ENCODE measurements at places on chromosomes 3 and 15.

- no peak for DNase-seq
Measured at GRCh38 chr3:58497097-58497496, 5.2 kb downstream of the KCTD6 start.

DNA sequence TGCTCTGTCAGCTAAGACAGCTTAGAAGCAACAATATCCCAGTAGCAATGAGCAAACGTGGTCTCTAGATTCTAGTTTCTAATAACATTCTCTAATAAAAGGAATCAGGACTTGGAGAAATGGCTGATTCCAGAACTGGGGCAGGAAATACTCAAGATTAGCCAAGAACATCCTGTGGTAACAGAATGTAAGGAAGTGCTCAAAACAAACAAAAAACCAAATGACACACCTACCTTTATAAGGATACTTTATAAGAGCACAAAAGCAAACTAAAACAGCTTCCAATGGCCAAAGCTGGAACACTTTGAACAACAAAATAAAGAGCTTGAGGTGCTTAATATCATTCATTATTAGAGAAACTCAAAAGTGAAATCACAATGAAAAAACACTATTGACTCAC lies 33.1 kb upstream of the EIF5A2 start:
- no peak for DNase-seq

DNA sequence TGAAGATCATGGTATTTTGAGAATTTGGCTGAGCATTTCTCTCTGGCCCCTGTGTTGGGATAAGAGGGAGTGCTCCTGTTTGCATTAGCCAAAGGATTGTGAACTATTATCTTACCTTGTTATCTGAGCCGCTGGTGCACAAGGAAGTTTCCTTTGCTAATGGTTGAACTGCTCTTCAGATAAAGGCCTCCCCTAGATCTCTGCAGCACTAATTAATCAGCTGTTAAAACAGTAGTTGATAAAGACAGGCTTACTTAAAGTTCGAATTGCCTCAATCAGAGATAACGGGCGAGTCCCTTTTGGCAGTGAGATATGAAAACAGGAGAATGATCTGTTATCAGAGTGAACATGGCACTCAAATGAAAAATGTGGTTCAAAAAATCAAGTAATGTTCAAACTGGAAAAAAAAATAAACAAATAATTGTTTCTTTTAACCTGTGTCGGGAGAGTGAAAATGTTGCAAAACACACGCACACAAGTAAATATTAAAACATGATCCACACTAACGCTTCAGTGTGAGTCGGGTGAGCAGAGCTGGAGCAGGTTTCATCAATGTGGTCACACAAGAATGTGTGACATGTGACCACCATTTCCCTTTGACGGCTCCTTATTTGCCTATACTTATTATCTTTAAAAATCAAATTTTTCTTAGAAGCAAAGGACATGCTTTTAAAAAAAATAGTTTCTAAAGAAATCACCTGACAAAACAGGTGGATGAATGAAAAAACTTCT lies 469.1 kb downstream of the SOX2 start:
- DNase-seq, result no peak

DNA sequence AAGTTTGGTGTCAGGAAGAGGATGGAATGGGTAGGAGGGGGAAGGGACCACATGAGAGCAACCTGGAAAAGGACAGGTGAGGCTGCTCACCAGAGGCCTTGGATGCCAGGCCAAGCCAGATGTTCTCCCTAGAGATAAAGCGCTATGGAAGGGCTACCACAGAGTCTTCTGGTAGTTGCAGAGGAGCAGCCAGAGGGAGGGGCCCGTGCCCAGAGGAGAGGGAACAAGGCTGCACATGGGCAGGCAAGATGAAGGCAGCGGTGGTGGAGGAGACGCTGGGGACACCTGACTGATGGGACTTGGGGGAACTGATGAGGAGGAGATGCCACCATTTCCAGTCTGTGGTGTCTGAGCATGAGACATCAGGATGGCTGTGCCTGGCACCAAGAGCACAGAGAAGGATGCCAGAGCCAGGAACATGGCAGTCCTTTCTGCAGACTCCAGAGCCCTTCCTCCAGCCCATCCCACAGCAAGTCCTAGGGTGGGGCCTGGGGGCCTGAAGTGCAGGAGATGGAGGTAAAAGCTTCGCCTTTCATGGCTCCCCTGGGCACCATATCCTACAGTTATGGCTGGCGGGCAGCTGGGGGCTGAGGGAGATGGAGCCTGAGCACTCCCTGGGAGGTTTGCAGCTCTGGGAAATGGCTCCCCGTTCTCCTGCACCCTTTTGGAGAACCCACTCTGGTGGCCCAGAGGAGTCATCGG lies 103.0 kb downstream of the ETFA start:
- no peak for DNase-seq

- no peak for DNase-seq
Measured at GRCh38 chr3:52372822-52373504, 56.8 kb downstream of the DNAH1 start.

DNA sequence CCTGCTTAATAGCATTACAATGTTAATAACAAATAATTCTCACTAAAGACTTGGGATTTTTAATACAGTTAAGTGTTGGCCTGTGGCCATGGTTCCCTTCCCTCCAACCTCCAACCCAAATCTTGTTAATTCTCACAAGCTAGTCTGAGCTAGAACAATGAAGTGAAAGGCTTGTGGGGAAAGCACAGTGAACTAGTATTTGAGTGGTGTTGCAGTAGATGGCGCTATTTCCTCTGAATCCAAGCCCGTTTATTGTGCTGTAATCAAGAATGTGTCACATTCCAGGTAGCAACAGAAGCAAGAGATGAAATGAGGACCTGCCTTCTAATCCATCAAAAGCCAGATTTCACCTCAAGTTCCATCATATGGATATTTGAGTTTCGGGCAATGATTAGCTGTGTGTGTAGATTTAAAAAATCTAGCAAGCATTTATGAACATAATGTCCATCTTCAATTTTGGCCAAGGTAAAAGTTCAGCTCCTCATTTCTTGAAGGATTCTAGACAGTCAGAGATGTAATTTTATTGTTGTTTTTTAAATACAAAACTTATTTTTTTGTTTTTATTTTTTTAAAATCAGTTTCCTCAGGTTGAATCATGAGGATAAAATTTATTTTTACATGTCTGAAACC lies 160.7 kb downstream of the SQOR start:
- no peak for DNase-seq

DNA sequence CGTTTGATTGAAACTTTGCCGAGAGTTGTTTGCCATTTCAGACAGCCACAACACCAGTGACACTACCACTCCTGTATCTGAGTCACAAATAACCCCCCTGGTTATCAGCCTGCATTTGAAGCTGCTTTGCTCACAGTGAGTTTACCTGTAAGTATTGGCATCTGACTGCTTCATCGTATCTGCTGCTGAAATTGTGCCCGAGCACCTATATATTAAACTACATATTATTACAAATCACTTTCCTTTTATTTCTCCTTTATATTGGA lies 39.2 kb upstream of the SPSB4 start:
- DNase-seq, result no peak

- no peak for DNase-seq
Measured at GRCh38 chr15:41104234-41104633, 11.8 kb downstream of the INO80 start.

DNA sequence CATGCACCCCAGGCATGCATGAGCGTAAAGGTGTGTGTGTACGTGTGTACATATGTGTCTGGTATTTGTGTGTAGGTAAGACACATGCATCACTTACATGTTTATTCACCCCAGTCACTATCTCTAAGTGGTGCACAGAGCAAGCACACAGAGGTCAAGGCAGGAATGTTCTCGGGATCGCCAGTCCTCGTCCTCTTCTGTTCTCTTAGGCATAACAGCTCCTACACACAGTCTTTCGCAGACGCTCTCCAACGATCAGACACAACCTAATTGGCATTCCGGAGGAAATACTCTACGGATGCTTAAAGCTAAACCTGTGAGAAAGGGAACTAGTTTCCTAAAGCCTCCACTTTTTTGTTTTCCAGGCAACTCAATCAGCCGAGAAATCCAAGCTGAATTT lies 95.9 kb downstream of the ADAMTS17 start:
- no peak for DNase-seq

DNA sequence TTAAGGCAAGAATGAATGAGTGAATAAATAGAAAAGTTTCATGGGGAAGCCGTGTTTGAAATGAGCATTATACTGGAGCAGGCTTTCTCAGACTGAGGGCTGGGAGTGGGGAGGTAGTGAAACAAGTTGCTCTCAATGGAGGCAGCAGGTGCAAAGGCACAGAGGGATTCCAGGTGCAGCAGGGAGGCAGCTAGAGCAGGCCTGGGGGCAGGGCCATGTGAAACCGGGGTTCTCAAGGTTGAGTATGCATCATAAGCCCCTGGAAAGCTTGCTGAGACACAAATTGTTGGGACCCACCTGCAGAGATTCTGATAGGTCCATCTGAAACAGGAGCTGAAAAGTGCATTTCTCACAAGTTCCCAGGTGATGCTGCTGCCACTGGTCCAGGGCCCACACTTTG lies 45.3 kb downstream of the BFSP2 start:
- no peak for DNase-seq

DNA sequence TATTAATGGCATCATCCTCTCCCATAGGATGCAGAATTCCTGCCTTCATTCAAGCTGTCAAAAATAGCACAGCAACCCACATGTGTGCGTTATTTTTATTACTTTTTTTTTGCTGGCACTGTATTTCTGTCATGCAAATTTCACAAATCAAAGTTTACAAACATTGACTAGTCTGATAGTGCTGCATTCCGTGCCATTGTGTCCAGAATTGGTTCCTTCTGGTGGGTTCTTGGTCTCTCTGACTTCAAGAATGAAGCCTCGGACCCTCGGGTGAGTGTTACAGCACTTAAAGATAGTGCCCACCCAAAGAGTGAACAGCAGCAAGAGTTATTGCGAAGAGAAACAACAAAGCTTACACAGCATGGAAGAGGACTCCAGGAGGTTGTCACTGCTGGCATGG lies 490.2 kb downstream of the GABRG3 start:
- DNase-seq, result no peak

GRCh38 chr3:123535580-123535979 lies 49.3 kb downstream of the HACD2 start:
- DNase-seq, result no peak

- no peak for DNase-seq
Measured at GRCh38 chr3:126511291-126511690, 6.3 kb downstream of the UROC1 start.

- DNase-seq, result no peak
Measured at GRCh38 chr3:16069149-16069922, 105.1 kb upstream of the GALNT15 start.

GRCh38 chr3:64578797-64579196 lies 109.0 kb downstream of the ADAMTS9 start:
- DNase-seq, result no peak

DNA sequence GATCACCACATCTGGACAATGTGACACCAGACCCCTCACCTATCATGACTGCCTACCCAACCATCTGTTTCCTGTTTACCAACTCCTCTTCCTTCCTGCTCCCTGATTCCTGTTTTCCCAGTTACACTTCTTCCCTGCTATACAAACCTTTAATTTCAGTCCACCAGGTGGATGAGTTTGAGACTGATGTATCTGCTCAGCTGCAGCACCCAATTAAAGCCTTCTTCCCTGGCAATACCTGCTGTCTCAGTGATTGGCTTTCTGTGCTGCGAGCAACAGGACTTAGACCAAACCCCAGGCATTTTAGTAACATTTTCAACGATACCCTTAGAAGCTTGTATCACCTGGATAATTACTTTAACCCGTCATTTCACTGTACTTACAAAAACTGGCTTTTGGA lies 968.2 kb upstream of the NR2F2 start:
- DNase-seq, result no peak

DNA sequence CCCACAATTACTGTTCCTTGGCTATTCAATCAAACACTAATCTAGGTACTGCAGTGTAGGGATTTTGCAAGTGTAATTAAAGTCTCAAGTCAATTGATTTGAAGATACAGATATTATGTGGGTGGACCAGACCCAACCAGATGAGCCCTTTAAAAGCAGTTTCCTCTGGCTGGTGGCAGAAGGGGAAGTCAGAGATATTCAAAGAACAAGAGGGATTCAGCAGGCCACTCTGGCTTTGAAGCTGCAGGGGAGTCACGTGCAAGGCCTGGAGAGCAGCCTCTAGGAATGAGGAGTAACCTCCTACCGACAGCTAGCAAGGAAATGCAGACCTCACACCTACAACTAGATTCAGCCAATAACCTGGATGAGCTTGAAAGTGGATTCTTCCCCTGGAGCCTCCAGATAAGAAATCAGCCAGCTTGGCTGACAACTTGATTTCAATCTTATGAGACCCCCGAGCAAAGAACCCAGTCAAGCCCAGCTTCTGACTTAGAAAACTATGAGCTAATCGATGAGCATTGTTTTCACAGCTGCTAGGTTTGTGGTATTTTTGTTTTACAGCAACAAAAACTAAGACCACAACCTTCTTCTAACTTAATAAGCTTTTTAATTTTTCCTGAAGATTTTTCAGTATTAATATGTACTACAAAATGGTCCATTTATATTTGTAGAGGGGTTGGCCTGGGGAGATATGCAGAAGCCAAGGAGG lies 13.4 kb downstream of the HACD2 start:
- DNase-seq, result no peak

DNA sequence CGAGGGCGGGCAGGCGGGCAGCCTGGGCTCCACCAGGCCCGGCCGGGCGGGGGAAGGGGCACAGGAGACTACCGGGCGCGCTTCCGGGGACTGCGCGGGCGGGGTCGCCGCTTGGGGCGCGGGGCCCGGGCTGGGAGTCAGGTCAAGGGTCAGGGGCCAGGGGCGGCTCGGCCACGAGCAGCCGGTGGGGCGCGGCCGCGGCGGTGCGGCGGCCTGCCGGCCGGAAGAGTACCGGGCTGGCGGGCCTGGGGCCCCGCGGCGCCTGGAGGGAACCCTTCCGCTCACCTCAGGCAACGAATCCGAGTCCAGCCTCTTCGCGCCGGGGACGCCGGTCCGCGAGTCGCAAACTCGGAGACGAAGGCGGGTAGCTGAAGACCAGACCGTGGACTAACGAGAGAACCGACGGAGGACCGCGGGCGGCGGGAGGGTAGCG lies 225 bp downstream of the RHOA start:
- no peak for DNase-seq

GRCh38 chr15:58469432-58470353 lies 37.9 kb downstream of the LIPC start:
- DNase-seq, result no peak

GRCh38 chr3:14371573-14372474 lies 30.6 kb upstream of the SLC6A6 start:
- DNase-seq, result no peak

- DNase-seq, result no peak
Measured at GRCh38 chr15:66826507-66826906, 124.5 kb downstream of the SMAD6 start.

DNA sequence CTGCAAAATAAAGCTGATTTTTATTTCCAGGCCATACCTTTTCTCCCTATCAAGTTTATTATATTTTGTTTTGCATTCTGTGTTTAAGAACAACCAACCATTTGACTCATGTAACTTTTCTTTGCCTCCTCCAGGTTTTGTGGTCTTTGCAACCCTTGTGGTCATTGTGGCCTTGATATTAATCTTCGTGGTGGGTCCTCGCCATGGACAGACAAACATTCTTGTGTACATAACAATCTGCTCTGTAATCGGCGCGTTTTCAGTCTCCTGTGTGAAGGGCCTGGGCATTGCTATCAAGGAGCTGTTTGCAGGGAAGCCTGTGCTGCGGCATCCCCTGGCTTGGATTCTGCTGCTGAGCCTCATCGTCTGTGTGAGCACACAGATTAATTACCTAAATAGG lies 27.6 kb downstream of the NIPA2 start:
- no peak for DNase-seq
